ENCODE measurements at places on chromosomes 3 and 15.

DNA sequence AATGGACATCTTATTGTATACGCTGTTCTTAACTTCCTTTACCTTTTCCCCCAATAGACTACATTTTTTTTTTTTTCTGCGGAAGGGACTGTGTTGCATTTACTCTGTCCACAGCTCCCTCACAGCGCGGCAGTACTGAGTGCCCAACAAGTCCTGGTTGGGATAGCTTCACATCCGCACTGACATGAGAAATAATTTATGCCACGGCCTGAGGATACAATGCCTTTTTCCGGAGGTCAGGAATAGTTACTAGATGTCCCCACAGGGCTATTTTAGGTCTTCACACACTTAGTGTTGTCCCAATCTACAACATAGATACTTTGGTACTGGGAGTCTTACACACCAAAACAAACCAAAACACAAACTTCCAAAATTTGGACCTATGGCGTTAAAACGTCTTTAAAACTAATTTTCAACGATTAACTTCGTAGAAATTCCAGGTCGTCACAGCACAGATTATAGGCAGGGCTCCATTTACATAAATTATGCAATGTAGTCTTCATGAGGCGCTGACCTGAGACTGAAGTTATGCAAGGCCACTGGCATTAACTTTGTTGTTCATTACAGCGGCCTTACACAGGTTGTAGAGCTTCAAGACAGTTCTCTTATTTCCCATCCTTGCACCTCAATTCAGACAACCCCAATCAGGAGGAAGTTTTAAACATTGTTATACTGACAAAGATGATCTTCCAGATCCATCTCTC lies 989 bp upstream of the PPIB start:
- DNase-seq: no peak

DNA sequence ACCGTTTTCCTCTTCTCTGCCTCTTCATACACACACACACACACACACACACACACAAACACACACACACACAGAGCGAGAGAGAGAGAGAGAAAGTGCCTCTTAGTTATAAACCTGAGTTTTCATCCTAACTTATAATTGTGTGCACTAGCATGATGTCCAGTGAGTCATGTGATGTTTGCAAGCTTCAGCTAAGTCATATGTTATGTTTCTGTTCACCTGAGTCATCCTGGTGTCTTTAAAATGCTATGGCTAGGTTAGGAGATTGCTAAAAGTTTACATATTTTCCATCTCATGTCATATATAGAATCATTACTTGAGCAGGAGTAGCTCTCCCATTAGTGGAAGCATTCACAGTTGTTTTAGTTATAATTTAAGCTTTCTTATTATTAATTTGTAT lies 155.8 kb downstream of the EPHA6 start:
- no peak for DNase-seq

DNA sequence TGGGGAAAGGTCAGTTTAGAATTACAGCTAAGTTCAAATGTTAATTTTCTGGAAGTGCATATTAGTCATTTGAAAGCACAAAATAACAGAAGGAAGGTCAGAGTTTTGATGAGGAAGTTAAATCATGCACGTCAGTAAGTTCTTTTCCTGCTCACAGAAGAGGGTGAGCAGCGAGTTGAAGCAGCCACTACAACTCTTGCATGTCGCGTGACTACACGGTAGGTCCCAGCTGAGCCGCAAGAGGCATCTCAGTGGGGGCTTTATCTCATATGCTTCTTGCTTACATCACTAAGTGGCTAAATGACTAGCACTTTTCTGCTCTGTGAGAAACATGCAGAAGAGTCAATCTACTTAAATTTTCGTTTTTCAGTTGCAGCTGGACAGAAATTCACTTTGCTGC lies 21.3 kb upstream of the SEC62 start:
- DNase-seq: no peak

- no peak for DNase-seq
Measured at GRCh38 chr15:99211926-99212325, 37.5 kb downstream of the TTC23 start.

DNA sequence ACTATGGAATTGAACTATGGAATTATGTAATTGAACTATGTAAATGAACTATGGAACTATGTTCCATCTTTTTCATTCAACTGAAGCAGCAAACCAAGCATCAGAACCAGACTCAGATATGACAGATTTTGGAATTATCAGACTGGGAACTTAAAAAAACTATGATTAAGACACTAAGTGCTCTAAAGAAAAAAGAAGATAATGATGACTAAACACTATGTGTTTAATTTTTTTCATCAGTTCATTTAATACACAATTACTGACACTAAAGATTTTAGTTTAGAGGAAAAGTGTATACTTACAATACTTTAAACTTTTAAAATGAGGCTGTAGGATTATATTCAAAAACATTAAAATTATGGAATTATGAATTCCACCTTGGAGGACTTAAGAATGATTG lies 15.3 kb downstream of the RFX7 start:
- no peak for DNase-seq

All from NCI-H345 (cell line).